ENCODE measurements at places on chromosomes 5 and 9.

DNA sequence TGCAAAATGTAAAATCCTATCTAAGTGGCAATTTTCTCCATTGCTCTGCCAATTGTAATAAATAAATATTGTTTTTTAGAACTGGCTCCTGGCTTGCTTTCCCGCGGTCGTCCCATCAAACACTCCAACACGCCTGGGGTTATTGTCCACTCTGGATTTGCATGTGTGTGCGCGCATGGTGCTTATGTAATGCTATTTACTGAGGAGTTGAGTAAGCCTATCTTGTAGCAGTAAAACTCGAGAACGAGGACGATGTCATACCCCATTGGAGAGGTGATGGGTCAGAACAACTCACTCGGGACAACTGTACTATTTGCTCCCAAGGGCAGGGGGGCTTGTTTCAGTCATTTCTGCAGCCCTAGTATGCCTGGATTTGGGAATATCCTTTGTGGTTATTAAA is 220.9 kb downstream of the PAX5 start:
- no peaks in the 10 kb centered on the region for H3K4me1 ChIP-seq
- H3K36me3 ChIP-seq: no peaks in the 10 kb centered on the region
- DNase-seq: no peak
- H3K27me3 ChIP-seq: peaks cover 25% of the 10 kb centered on the region

- H3K4me3 ChIP-seq: no peak overlapping the region
- peak overlapping the region; percentile 50 for H3K27ac ChIP-seq
- H3K36me3 ChIP-seq: no peaks in the 10 kb centered on the region
- H3K4me1 ChIP-seq: no peaks in the 10 kb centered on the region
- no peak for DNase-seq
Observed at GRCh38 chr5:169742771-169743296, 105.8 kb downstream of the DOCK2 start.

DNA sequence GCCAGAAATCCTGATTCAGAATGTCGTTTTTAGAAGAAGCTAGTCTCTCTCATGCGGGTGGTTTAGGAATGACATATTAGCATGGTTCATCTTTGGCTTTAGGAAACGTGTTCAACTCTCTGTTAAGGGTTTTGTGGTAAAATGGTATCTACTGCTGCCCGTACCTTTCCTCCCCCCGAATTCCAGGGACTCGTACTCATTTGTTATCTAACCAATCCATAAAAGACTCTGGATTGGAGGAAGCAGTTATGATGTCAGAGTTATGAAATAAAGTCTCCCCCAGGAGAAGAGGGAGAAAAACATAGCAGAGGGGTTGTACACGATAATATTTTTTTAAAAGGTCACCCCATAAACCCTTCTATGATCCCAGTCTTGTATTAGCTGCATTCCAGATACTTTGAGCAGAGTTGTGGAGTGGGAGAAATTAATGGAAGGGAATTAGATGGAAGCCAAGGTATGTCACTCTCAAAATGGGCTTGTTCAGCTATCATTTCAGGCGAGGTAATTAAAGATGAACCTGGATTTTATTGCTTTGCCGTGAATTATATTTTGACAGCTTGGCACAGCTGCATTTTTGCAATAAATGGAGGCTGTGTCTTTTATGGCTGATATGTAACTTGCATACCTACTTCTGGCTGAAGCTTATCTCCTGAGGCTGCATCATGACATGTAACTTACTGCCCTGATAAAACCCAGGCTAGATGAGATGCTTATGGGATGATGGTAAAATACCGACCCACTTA is 31.3 kb downstream of the RAI14 start:
- no peak overlapping the region for H3K27ac ChIP-seq
- DNase-seq: no peak
- no peaks in the 10 kb centered on the region for H3K36me3 ChIP-seq
- H3K27me3 ChIP-seq: no peaks in the 10 kb centered on the region
- no peak overlapping the region for H3K4me3 ChIP-seq
- H3K4me1 ChIP-seq: no peaks in the 10 kb centered on the region

- H3K27me3 ChIP-seq: no peaks in the 10 kb centered on the region
- no peaks in the 10 kb centered on the region for H3K4me1 ChIP-seq
- no peak overlapping the region for H3K27ac ChIP-seq
- H3K36me3 ChIP-seq: no peaks in the 10 kb centered on the region
Observed at GRCh38 chr9:109872901-109873300, 92.9 kb downstream of the PALM2AKAP2 start.

DNA sequence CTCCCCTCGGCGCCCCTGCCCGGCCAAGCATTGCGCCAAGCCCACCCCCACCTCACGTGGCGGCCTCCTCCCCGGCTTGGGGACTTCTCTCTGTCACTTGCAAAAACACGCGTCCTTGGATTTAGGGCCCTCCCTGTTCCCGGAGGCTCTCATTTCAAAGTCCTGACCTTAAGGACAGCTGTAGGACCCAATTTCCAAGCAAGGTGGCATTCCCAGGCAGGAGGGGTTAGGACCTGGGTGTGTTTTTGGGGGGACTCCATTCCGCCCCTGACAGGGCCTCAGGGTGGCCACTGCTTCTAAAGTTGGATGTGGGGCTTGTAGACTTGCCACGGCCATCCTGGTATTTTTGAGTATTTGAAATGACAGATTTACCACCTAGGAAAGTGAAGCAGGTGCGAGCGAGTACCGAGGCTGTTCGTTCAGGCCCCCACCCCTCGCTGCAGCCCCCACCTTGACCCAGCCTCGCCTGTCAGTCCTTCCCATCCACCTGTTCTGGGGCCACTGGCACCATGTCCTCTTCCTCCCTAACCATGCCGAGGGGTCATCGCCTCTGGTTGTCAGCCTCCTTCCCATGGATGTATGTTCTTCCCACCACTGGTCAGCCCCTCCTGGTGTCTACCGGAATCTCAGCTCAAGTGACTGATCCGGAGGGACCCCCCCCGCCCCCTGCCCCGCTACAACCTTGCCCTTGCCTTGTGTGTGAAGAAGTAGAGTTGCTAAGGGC is 52.4 kb downstream of the MRPL36 start:
- no peaks in the 10 kb centered on the region for H3K4me1 ChIP-seq
- no peak for DNase-seq
- peaks cover 19% of the 10 kb centered on the region for H3K27me3 ChIP-seq
- H3K4me3 ChIP-seq: no peak overlapping the region
- no peak overlapping the region for H3K27ac ChIP-seq
- no peaks in the 10 kb centered on the region for H3K36me3 ChIP-seq

GRCh38 chr5:172074896-172075295 is 68.5 kb upstream of the FBXW11 start:
- no peaks in the 10 kb centered on the region for H3K36me3 ChIP-seq
- no peaks in the 10 kb centered on the region for H3K27me3 ChIP-seq

DNA sequence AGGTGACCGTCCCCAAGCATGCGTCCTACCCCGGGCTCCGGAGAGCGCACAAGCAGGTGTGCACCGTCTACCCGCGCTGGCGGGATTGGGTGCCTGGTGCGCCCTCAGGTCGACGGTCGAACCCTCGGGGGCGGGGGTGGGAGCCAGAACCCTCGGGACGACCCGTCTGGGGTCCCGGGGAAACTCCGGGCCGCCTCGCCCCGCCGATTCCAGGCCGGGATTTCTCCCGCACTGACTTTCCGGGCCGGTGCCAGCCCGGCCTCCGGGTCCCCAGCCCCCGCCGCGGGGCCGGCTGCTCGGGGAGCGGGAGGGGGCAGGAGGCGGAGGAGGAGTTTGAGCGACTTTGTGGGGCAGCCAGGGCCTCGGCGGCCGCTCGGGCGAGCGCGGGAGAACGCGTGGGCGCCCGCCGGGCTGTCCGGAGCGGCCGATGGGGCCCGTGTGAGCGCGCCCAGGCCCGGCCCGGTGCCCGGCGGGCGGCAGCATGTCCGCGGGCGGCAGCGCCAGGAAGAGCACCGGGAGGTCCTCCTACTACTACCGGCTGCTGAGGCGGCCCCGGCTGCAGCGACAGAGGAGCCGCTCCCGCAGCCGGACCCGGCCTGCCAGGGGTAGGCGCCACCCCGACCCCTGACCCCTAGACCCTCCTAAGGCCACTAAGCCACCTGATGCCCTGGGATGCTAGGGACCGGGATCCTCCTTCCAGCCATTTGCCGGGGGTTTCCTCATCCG is at the start of gene DAB2IP:
DAB2IP (plus strand) TSS at position 340 of the 726 bp plus-strand sequence; CDS start at position 482, 142 bp downstream.
- H3K27ac ChIP-seq: peak within 1 kb of the TSS; percentile 68
- no peaks in the 10 kb centered on the region for H3K4me1 ChIP-seq
- DNase-seq: no peak
- no peaks in the 10 kb centered on the region for H3K36me3 ChIP-seq
- H3K4me3 ChIP-seq: peak within 1 kb of the TSS; percentile 90

GRCh38 chr9:93198117-93198837 is 14.3 kb downstream of the WNK2 start:
- peaks cover 20% of the 10 kb centered on the region for H3K4me1 ChIP-seq
- H3K27me3 ChIP-seq: no peaks in the 10 kb centered on the region
- H3K36me3 ChIP-seq: no peaks in the 10 kb centered on the region
- H3K4me3 ChIP-seq: no peak overlapping the region
- H3K27ac ChIP-seq: peak overlapping the region; percentile 4

GRCh38 chr5:65026816-65027548 is 258.3 kb downstream of the CWC27 start:
- no peaks in the 10 kb centered on the region for H3K27me3 ChIP-seq
- no peaks in the 10 kb centered on the region for H3K36me3 ChIP-seq
- H3K4me3 ChIP-seq: no peak overlapping the region
- no peaks in the 10 kb centered on the region for H3K4me1 ChIP-seq
- no peak overlapping the region for H3K27ac ChIP-seq
- no peak for DNase-seq

GRCh38 chr9:37944671-37945481 is 40.9 kb upstream of the SLC25A51 start:
- peaks cover 7% of the 10 kb centered on the region for H3K4me1 ChIP-seq
- H3K4me3 ChIP-seq: no peak overlapping the region
- peak overlapping the region; percentile 72 for H3K27ac ChIP-seq
- no peak for DNase-seq
